ENCODE measurements at places on chromosomes 12 and 14.

DNA sequence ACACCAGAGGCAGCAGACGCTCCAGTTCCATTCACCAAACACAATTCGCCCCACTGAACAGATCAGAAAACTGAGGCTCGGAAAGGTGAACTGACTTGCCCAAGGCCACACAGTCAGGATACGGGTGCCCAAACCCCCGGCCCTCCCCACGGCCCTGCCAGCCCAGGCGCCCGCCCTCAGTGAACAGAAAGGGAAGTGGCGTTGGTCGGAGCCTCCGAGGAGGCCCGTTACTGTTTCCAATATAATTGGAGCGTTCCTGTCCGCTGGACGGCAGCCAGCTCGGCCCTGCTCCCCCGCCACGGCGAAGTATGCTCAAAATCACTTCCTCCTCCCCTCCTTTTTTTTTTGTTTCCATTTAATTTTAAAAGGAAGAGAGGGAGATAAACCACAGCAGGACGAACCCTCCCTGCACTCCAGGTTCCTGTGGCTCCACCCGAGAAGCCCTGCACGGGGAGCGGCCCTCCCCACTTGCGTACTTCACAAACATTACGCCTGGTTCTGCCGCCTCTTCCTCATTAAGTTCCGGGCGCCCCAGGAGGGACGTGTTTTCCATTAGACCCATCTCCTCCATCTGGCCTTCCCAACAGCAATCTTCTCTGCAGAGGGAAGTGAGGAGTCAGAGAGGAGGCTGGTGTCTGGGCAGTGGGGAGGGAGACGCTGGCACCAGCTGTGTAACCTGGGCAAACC is 61.1 kb downstream of the NCOR2 start:
- no peak for DNase-seq

GRCh38 chr12:123532808-123533649 is 490 bp downstream of the RILPL1 start:
- DNase-seq: no peak

GRCh38 chr14:91246051-91246852 is 1.7 kb upstream of the GPR68 start:
- no peak for DNase-seq

GRCh38 chr14:77579065-77579464 is 37.4 kb downstream of the SPTLC2 start:
- no peak for DNase-seq

DNA sequence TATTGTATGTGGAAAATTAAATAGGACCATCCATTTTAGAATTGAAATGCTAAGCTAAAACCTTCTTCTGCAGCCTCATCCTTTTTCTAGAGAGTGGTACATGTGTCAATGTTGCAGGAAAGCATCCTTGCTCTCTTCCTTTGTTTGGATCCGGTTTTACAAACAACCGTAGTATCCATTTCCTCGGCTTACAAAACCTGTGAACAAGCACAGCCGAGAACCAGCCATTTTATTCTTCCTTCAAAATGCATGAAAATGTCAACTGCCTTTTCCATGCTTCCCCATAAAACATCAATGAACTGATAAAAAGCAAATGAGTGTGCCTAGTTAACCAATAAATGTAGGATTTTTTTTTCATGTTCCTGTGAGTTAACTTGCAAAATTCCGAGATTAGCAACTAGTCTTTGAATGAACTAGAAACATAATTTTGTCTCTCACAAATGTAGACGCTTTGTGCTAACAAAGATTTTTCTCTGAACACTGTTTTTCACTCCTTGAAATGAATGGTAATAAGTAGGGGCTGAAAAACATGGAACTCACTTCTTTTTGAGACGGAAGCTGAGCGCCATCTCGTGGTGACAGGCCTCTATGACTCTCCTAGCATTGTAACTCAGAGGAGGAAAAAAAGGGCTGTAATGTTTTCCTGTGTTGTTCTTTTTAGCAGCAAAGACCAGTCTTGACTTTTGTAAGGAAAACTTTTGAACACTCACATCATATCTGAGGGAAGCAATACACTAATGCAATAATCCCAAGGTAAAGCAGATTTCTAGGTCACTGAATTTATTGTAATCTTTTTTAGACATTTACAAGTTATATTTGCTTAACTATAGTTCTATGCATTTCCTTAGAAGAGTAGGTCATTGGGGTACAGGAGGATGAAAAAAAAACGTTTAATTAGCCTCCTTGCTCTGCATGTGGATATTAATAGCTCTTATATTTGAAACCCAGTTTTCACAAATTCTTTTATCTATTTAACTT is 157.4 kb upstream of the FOXG1 start:
- DNase-seq: no peak

GRCh38 chr12:64608901-64609535 is 1.3 kb upstream of the RASSF3 start:
- no peak for DNase-seq

- no peak for DNase-seq
Observed at GRCh38 chr12:46266869-46267574, 1.8 kb downstream of the SLC38A1 start.

GRCh38 chr12:45309836-45310626 is 94.1 kb downstream of the ANO6 start:
- no peak for DNase-seq

DNA sequence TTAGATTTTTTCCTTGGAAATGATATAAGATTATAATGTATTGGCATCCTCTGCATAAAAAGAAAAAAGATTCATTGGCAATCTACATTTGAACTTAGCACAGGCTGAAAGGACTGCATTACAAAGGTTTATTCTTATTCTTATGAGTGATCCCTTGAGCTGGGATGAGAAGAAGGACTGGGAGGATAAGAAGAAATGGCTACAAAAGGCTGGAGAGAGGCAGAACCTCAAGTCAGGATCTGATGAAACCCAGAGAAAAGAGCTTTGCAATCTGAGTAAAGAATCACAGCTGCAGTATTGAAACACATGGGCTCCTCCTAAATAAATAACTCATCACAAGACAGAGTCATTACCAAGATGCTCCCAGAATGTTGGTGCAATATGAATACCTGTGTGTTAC is 1635.4 kb upstream of the FLRT2 start:
- DNase-seq: no peak

GRCh38 chr12:124289634-124290600 is 5.0 kb upstream of the RFLNA start:
- no peak for DNase-seq

GRCh38 chr12:11885261-11886038 is 185.3 kb upstream of the BCL2L14 start:
- no peak for DNase-seq

- DNase-seq: no peak
Observed at GRCh38 chr12:62724947-62725451, 210.0 kb downstream of the PPM1H start.

- no peak for DNase-seq
Observed at GRCh38 chr14:50954811-50955372, 10.6 kb upstream of the PYGL start.

DNA sequence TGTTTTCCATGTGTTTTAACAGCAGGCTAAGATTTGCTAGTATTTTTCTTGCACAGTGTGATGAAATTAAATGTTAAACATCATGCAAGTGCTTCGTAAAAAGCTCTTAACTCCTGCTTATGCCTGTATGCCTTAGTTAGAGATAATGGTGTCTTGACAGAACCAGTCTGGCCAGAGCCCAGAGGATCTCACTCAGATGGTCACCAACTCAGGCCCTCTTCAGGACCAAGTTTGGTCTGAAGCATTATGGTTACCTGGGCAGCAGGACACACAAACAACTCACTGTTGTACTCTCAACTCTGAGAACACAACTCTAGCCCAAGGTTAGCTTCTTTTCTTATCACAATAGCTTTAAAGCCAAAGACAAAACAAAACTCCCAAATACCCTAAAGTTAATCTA is 115.4 kb downstream of the KIF21A start:
- DNase-seq: no peak

- no peak for DNase-seq
Observed at GRCh38 chr12:14991069-14991468, 18.2 kb downstream of the PDE6H start.

- DNase-seq: no peak
Observed at GRCh38 chr12:96886998-96887677, 19.9 kb upstream of the NEDD1 start.

- no peak for DNase-seq
Observed at GRCh38 chr14:92923744-92924103, 774 bp downstream of the CHGA start.

GRCh38 chr12:114440270-114441038 is 34.5 kb upstream of the TBX5 start:
- no peak for DNase-seq

DNA sequence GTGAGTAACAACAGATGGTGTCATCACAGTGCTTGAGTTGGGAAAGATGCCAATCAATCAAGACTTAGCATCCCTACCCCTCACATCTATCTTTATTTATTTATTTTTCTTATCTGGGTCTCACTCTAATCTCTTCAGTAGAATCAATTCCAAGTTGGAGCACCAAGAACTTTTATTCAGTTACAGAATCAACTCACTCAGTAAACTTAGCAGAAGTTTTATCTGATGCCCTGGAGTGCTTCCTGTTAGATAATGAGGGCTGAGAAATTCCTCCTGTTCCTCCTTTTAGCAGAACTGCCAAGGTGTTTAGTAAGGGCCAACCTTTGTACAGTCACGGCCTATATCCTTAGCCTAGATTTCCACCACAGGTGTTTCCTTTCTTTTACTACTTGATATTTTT is 11.3 kb upstream of the SLC5A8 start:
- DNase-seq: no peak

DNA sequence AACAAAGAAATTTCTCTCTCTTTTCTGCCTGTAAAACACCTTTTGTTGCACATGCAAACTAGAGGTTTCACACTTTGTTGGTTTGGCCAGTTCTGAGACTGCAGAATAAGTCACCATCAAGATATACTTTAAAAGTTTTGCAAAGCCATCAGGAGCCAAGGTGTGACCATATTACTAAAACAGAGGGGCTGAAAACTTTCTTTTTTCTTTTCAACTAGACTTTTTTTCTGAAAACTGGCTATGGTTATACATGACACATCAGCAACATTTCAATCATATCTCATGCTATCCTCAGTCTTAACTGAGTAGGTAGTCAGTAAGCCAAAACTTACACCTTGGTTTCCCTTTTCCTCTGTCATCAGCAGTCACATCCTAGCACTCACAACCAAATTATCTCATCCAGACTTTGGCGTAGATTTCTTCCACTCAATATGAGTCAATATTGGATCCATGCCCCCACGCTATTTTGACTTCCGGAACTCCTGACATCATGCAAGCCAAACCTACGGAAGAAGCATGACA is 4.1 kb upstream of the IFNG start:
- DNase-seq: no peak

GRCh38 chr14:55514819-55515490 is 65.1 kb upstream of the KTN1 start:
- no peak for DNase-seq

DNA sequence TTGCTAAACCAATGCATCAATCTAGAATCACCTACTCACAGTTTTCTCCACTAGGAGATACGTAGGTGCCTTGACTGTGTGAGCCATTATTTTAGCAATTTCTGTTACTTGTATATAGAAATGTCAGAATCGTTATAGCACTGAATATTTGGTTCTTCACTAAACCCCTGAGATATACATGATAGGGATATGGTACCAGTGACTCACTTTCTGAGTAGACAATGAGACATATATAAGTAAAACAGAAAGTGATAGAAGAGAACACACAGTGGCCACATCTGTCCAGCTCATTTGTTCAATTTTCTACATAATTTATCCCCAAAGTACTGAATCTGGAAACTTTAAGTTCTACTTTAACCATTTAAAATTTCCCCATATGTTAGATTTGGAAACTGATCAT is 1505.5 kb upstream of the TMEM132C start:
- no peak for DNase-seq

- no peak for DNase-seq
Observed at GRCh38 chr14:55075628-55076175, 24.3 kb downstream of the MAPK1IP1L start.

DNA sequence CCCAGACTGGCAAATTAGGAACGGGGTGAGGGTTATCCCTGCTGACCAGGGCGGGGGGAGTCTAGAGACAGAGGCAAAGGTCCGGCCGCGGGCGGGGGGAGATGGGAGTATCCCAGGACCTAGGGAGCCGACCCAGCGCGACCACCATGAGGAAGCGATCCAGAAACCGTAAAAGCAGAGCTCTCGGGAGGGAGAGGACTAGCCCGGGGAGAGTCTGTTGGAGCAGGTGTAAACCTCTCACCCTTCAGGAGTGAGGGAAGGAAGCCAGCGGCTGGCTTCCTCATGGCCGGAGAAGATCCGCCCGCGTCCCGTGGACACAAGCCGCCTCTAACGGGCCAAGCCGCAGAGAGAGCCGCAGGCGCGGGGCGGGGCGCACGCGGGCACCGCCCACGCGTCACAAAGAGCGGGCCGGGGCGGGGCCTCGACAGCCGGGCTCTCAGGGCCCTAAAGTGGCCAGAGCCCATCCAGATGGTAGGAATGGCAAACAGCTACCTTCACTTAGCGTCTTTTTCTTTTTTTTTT is at the start of gene ACRBP:
ACRBP (minus strand) TSS at position 350 of the 522 bp plus-strand sequence; CDS start at position 284, 66 bp downstream.
- no peak for DNase-seq

GRCh38 chr12:104698871-104699270 is 242.1 kb downstream of the CHST11 start:
- DNase-seq: no peak

GRCh38 chr12:53324113-53324778 is 2.8 kb upstream of the AAAS start:
- DNase-seq: no peak

GRCh38 chr14:104112609-104113571 is 25.5 kb upstream of the KIF26A start:
- no peak for DNase-seq

- DNase-seq: no peak
Observed at GRCh38 chr12:115941362-115941761, 336.1 kb downstream of the MED13L start.

- DNase-seq: no peak
Observed at GRCh38 chr14:53915364-53916014, 41.1 kb downstream of the BMP4 start.

GRCh38 chr14:67168110-67168441 is 21.2 kb upstream of the GARIN2 start:
- no peak for DNase-seq

- DNase-seq: no peak
Observed at GRCh38 chr12:51661199-51661598, 70.2 kb downstream of the SCN8A start.

GRCh38 chr12:107798580-107798979 is 24.1 kb downstream of the ASCL4 start:
- no peak for DNase-seq

- no peak for DNase-seq
Observed at GRCh38 chr12:2624543-2625288, 170.1 kb upstream of the FKBP4 start.

- no peak for DNase-seq
Observed at GRCh38 chr14:49479432-49479831, 106.7 kb downstream of the RPS29 start.

DNA sequence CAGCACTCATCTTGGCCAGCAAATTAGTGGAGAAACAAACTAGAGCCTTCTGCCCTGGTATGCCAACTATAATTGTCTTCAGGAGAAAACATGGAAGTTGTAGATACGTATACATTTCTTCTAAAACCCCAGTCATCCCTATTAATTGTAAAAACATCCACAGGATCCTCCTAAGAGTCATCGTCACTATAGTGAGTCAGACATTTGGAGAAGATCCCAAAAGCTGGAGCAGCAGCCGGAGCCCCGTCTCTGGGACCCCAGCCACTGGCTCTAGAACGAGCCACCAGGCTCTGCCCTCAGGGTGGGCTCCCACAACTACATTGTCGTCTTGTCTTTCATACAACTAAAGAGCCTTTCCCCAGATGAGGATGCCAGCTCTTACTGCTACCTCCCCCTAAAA is 15.5 kb downstream of the PRKAB1 start:
- DNase-seq: no peak

All from cortex of kidney (tissue), 1 donor.